Activated T-cell treated with anti-CD3 and anti-CD28 coated beads, Interleukin-2, amount 50 U/mL, for 72 hours (primary cell): ENCODE measurements at places on chromosomes 11 and 22.

DNA sequence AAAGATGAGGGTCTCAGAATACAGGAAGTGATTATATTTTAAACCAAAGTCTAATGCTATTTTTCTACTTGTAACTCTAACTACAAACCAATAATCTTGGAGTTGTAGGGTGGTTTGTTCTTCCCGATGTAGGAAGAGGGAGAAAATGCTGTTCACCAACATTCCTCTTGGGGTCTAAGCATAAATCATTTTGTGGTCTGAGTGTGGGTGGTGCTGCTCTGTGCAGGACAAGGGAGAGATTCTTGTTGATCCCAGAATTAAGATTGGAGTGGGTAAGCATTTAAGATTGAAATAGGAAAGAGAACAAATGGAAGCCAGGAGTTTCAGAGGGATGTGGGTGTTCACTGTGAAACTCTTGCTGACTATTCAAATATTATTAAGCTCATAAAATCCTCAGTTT lies 38.6 kb upstream of the MMP13 start:
- no peak for DNase-seq

DNA sequence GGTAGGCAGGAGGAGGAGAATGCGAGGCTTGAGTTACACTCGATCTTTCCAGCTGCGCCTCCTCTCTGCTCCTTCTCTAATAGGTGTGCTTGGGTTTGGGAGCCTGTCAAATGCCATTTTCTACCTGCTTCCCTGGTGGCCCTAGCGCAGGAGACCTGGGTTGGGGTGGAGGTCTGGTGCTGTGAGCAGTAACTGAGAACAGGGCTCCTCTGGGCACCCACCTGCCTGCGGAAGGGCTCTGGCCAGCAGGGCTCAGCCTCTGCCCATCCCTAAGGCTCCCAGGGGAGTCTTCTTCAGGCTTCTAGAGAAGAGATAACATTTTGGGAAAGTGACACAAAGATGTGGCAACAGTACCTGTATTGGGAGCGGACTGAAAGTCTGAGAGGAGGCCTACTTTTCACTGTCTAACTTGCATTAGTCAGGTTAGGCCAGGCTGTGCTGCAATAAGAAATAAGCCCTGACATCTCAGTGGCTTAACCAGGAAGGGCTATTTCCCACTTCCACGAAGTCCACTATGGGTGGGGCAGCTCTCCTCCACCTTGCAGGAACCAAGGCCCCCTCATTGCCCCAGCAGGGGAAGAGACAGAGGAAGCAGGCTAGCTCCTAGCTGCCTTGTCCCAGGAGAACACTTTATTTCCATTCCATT lies 7.7 kb upstream of the LTO1 start:
- no peak for DNase-seq

- DNase-seq, result peak; percentile 28
Measured at GRCh38 chr11:15038963-15039362, 34.4 kb upstream of the CALCB start.

- DNase-seq, result no peak
Measured at GRCh38 chr22:42719133-42719532, 1.5 kb downstream of the A4GALT start.

DNA sequence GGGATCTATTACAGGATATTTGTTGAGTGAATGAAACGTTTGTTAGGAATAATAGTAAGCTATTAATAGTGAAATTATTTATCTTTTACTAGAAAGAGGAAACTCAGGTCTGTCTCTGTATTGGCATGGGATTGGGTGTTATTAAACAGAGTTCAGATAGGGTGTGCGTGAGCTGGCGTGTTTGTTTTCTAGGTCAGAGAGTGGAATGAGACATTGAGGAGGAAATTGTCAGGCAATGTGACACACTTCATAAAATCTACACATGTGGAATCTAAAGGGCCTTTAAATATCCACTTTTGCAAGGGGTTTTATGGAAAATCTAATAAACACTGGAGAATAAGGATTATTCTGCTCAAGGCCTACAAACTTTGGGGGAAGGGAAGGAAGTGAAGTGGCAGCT lies 552.9 kb downstream of the NTM start:
- no peak for DNase-seq

DNA sequence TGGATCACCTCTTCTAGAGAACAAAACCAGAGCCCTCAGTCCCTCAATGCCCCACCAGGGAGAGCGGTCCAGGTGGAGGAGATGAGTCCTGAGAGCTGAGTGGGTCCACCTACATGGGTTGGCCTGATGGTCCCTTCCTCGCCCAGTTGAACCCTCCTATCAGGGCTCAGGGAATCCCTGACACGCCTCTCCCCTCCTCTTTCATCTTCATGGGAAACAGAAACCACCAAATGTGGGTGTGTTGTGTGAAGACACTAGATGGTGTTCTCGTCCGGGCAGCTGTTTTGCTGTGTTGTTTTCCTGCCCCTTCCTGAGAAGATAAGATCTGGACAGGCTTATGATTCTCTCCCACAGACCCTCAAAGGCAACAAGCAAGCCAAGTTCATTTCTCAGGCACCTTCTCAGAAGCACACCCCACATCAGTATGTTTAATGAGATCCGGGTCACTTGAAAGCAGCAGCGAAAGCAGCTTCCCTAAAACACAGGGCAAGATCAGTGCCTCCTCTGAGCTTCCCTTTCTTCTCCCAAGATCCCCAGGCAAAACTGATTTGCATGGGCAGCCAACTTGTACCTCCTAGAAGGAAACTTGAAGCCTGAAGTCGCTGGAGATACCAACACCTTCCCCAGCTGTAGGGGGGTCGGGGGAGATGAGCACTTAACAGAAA lies 35.3 kb upstream of the POU2AF1 start:
- peak; percentile 13 for DNase-seq

DNA sequence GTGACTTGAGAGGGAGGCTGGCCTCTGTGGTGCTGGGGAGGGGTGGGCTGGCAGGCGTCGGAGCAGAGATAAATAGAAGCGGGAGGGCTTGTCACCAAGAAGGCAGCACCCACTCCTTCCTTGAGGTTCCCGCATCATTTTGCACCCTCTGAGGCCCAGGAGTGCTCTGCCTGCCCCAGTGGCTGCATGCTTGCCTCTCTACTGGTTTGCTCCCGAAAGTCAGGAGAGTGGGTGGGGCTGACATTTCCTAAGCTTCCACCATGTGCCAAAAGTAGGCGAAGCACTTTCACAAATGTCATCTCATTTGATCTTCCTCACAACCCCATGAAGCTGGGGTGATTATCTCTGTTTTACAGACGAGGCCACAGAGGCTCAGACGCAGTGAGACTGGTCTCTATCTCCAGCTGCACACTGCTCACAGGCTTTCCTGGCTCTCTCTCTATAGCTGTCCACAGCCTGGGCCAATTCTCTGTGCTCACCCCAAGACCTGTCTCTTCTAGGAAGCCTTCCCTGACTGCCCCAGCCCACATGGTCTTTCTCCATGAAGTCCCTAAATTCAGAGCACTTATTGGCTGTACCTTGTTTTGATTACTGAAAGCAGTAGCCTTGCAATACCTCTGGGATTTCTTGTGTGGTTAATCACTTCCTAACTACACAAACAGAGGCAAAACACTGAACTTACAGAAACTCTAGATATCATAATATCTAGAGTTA lies 2.6 kb upstream of the UCP3 start:
- peak; percentile 64 for DNase-seq

GRCh38 chr22:27850000-27850521 lies 48.5 kb upstream of the MN1 start:
- DNase-seq, result no peak

- DNase-seq, result no peak
Measured at GRCh38 chr22:40193429-40194421, 16.0 kb downstream of the TNRC6B start.

DNA sequence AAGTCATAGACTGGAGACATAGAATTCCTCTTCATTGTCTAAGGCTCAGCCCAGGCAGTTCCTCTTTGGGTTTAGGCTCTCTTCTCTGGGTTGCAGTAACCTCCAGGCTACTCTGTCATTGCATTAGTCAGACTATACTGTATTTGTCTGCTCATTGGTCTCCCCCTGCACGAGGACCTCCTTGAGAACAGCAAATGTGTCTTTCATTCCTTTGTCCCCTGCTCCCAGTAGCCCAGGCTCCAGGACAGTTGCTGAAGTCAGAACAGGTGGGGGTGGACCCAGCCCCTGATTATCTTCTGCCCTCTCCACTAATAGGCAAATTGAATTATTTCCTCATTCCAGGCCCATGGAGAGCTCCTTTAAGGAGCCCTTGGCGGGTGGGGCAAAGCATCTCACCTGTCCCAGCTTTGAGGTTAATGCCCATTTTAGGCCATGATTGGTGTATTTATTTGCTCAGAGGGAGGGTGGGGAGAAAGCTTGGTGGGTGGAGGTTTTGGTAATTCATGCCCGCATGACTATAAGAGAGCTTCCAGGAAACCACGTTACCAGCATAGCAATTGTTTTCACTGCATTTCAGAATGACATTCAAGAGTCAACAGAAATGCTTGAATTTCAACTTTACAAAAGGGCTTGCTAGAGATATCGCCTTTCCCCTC lies 40.9 kb downstream of the NAV2 start:
- no peak for DNase-seq

- peak; percentile 47 for DNase-seq
Measured at GRCh38 chr11:44036811-44037657, 10.7 kb upstream of the ACCSL start.

DNA sequence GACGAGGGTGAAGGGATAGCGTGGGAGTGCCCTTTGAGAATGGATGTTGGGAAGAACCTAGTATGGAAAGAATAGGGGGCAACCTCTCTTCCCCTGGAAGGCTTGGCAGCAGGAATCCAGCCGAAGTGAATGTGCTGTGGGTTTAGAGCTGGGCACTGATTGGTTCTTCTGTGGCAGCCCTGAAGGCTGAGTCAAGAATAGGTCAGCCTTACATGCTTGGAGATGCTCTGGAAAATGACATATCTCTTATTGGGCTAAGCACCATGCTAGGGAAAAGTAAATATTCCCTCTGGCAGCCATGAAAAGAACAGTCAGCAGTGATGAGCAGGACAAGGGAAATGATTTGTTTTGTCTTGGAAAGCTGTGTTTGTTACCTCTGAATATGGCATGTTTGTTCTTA lies 149.5 kb downstream of the COMMD9 start:
- no peak for DNase-seq

DNA sequence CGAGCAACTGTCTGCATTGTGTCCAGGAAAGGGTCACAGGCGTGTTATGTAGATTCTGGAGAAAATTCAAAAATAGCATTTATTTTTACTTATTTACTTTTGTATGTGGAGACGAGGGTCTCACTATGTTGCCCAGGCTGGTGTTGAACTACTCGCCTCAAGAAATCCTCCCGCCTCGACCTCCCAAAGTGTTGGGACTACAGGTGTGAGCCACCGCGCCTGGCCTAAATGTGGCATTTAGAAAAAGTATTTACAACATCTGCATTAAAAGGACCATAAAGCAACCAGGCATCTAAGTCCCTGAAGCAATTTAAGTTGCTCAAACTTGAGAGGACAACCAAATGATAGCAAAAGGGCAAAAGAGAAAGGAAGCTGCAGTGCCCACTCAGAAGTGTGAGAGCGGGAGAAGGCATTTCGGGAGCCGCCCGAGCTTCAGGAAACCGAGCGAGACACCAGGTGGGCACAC lies 595 bp downstream of the TRIM66 start:
- DNase-seq, result no peak

DNA sequence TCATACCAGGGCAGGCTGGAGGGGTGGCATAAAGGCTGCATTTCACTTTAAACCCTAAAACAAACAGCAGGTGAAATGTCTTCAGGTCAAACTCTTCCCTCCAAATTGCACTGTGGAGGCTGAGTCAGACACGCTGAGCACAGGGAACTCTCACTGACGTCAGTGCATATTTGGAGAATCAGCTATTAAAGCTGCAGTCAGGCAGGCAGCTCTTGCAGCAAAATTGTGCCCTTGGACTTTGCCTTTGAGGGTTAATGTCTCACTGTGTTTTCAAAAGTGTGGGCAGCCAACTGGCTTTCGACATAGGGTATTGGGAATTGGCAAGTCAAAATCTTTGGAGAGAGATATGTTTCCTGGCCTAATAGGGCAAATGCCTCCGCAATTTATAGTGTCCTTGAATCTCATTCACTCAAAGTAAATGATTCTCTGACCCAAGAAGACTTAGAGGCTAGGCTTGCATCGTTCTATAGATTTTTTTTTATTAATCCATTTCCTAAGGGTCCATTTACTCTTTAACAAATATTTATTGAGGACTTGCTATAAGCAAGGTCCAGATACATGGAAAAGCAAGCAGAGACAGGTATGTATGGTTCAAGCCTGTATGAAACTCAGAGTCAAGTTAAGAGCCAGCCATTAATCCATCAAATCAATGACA lies 27.7 kb upstream of the SMCO4 start:
- DNase-seq, result no peak

GRCh38 chr11:24531528-24531927 lies 34.7 kb downstream of the LUZP2 start:
- no peak for DNase-seq

DNA sequence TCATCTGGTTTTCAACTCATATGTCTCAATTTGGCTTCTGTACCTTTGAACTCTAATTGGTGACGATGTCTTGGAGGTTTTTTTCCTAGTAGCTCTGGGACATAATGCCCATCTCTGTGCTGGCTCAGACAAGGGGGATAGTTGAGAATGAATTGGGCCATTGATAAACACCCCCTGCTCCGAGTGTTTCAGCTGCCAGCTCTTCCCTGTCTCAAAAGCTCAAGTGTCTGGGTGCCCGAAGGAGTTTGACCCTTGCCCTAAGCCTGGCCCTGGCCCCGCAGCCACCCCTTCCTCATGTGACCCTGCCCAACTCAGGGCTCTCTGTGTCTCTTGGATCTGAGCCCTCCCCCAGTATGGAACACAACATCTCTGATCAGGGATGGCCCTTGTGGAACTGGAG lies 3.0 kb downstream of the INSC start:
- no peak for DNase-seq

GRCh38 chr22:39808081-39808480 lies 85.5 kb downstream of the ENTHD1 start:
- DNase-seq, result peak; percentile 39

- DNase-seq, result no peak
Measured at GRCh38 chr11:567011-567628, 6.3 kb downstream of the RASSF7 start.

- no peak for DNase-seq
Measured at GRCh38 chr11:17479284-17480214, 2.9 kb upstream of the ABCC8 start.

DNA sequence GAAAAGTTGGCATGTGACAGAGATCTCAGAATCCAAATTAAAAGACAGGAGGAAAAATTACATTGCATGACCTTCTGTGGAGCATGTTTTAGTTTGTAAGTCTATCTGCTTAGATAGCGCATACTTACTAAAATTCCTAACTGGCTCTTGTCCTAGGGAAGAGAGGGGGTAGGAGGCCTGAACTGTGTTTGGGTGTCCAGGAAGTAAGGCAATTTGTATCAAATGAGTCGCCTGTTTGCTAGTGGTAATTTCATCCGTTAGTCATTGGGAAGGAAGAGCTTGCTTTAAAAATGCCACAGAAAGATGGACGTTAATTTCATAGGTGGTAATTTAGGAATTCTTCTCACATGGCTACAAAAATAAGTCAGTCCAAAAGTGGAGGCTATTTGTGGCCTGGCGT lies 18.5 kb downstream of the GRK3 start:
- DNase-seq, result no peak

- peak; percentile 69 for DNase-seq
Measured at GRCh38 chr11:65078151-65078550, 5.7 kb downstream of the CDCA5 start.

- peak; percentile 64 for DNase-seq
Measured at GRCh38 chr22:19723232-19723982, at the start of gene GP1BB. Gene GP1BB, plus strand, starts transcription at chr22:19723539. Its CDS starts 31 bp downstream, at chr22:19723570.
